HT1080 (cell line): ENCODE measurements at places on chromosomes 5 and 9.

- no peak for DNase-seq
These were observed 11.8 kb downstream of the ARL14EPL start for GRCh38 chr5:116044073-116044472.

DNA sequence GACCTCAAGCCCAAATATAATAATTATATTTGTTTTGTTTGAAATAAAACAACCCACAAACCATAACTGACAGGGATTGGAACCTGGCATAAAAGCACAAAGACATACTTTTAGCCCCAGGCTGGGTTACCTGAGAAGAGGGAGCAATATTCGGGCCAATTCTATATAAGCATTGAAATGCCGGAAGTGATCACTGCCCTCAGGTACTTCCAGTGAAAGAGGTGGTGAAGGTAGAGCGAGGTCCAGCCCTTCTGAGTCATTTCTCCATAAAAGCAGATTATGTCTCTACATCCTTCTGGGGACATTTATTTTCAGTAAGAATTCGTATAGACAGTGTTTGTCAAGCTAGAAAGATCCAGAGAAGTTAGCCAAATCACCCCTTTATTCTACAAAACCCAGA, 59.6 kb downstream of the GCNT4 start:
- DNase-seq = no peak

DNA sequence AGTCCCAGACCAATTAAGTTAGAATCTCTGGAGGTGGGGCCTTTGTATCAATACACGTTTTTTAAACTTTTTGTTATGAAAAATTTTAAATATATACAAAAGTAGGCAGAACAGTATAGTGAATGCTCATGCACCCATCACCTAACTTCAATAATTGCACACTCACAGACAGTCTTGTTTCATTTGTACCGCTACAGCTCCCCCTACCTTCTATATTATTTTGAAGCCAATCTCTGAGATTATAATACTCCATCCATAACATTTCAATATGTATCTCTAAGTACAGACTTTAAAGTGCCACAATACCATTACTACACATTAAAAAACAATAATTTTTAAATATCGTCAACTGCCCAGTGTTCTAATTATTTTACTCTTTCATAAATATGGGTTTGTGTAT, 32.9 kb downstream of the ISL1 start:
- DNase-seq = no peak

- DNase-seq = no peak
These were observed 154.6 kb upstream of the ZNF608 start for GRCh38 chr5:124901081-124901480.

- no peak for DNase-seq
These were observed 461.0 kb downstream of the CCDC171 start for GRCh38 chr9:16013826-16014225.

GRCh38 chr5:18491349-18491748, 857.1 kb downstream of the TAF11L14 start:
- no peak for DNase-seq

DNA sequence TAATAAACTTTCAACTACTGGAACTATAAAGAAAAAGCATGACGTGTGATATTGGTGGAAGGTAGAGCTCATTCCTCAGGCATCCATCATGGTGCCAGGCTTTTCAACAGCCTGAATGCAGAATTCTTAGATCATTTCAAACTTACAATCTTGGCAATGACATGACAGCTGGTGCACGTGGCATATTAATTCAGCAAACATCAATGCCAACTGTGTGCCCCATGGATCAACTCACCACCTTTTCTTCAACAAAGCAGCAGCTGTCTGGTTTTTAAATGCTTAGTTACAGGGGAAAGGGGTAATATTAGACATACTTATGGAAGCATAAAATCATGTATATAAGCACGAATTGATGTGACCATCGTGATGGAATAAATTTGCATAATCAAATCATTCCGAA, 56.0 kb upstream of the OR13F1 start:
- no peak for DNase-seq

DNA sequence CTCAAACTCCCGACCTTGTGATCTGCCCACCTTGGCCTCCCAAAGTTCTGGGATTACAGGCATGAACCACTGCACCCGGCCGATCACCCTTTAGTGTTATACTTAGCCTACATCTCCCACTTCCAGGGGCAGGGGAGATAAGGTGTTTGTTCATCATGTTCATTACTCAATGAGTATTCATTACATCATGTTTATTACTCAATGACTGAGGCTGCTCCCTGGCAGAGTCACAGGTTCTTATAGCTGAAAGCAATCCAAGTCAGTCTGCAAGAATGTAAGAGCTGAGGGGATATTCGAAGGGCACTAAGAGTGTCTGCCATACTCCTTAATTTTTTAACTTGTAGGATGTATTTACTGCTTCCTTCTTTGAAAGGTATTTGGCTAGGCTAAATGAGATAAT, 214.2 kb downstream of the SPATA31D1 start:
- DNase-seq = peak; percentile 57

DNA sequence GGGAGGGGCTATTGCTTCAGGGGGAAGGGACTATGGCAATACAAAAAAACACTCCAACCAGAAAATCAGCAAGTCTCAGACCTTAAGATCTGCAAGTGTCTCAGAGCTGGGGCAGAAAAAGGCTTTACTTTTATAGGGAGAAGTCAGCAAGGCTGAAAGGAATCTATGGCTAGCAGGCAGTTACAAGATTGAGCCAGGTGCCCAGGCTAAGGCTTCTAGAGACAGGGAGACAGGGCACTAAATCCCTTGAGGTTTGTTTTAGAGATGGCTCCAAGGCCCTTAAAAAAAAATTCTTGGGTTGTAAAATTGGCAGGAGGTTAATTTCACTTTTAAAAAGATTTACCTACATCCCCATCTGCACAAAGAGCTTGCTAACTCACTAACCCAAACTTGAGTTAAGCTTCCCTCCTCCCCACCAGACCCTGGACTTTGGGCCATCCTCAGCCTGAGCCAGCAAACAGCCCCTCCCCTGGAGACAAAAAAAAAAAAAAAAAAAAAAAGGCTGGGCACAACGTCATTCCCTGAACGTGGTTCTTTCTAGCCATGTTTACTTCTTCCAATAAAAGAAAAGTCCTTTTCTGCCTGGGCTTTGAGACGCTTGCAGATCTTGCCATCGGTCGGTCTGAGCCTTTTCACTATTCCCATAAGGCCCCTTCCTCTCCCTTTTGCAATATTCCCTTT, 17.9 kb downstream of the NIPAL4 start:
- no peak for DNase-seq
